AG09309 (cell line): ENCODE measurements at places on chromosomes 5 and 9.

DNA sequence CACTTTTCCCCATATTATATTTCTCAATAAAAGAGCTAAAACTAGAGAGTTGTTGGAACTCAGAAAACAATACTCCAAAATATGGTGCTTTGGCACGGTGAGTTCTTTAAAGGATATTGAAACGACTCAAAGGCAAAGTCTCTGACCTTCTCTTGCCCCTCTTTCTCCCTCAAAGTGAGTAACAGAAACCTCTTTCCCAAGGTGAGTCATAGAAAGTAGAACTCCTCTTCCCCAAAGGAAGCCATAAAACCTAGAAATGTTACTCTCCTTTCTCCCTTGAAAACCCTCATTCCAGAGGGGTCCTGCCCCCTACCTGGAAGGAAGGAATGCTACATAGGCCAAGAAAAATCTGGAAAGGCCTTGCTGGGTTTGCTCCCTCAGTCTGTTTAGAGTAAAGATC lies 47.5 kb downstream of the RAPGEF6 start:
- no peak for DNase-seq

GRCh38 chr5:112467485-112467884 lies 48.4 kb upstream of the EPB41L4A start:
- DNase-seq, result no peak

DNA sequence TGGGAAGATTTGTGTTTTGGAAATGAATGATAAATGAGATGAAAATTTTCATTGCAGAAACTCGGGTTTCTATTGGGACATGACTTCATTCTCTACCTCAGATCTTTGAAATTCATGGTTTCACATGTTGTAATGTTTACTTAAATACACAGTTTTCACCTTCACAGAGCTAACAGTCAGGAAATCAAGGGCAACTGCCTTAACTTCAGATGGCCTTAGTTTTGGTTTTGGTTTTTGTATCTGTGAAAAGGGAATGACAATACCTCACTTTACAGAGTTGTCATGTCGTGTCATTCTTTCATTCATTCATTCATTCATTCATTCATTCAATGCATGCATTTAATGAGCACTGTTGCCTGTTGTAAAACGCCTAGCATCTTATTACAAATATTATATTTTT lies 41.9 kb downstream of the NIM1K start:
- no peak for DNase-seq

- no peak for DNase-seq
These were observed 42.4 kb downstream of the EXD3 start for GRCh38 chr9:137380606-137381005.

DNA sequence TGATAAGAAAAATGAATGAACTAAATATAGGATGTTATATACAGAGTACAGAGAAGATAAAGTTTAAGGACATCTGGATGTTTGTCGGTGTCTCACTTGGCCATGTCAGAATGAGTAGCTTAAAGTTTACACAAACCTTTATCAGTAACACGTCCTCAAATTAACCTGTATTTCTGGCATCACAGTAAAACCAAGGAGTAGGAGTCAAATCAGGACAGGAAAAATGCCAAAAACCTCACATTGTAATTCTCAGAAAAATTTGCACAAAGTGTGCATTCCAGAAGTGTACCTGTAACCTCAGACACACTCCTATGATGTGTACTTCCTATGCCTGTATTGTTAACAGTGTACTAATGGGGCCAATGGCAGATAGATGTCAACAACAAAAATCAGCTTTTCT lies 139.3 kb downstream of the SMC2 start:
- DNase-seq, result no peak

- DNase-seq, result no peak
These were observed 10.9 kb upstream of the FIBCD1 start for GRCh38 chr9:130950039-130950311.

DNA sequence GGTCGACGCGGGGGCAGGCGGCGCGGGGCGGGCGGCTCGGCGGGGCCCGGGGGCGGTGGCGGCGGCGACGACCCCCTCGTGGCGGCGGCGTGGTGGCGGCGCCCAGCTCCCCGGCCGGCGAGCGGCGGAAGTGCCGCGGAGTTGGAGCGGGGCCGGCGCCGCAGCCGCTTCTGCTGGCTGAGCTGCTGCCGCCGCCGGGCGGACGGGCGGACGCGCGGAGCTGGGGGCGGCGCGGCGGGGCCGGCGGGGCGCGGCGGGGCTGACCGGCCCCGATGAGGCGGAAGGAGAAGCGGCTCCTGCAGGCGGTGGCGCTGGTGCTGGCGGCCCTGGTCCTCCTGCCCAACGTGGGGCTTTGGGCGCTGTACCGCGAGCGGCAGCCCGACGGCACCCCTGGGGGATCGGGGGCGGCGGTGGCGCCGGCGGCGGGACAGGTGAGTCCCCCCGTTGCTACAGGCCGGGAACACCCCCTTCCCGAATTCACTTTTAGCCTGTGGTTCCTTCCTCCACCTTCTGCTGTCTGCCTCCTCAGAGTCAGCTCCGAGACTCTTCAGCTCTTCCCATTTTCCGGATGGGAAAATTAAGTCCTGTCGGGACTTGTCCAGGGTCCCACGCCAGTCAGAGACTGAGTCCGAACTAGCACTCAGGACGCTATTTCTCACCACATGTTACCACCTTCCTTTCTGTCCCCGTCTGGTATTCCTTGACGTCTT lies at the start of gene GALNT10:
TSS of gene GALNT10 (plus strand) at position 139 of the 710 bp plus-strand sequence. CDS start at position 273, 134 bp downstream.
- DNase-seq, result no peak

DNA sequence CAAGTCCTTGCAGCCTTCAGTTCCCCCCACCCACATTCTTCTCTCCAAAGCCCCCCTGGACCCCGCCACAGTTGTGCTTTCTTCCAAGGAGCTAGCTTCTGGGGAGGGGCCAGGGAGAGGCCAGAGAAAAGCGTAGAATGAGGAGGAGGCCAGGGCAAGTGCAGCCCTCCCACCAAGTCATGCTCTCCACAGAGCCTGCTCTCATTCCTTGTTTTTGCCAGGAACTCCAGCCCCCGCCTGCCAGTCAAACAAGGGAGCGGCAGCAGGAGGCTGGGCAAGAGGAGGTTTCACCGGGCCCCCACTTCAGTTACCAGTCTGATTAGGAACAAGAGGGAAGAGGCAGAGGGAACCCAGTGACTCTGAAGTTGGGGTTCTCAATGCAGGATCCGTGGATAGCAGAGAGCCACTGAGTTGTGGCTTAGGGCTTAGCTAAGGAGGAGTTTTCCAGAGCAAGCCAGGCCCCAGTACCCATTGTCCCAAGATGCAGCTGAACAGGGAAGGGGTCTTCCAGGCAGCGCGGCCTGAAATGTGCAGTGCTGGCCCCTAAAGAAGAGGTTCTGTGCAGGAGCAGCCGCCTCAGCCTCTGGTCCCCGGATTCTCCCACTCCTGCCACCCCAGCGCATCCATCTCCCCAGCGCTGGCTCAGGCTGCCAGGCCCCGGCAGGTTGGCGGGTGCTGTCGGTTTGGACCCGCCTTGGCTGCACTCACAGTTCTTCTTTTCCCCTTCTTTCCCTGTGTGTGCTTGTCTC lies 120.6 kb downstream of the DAB2IP start:
- no peak for DNase-seq

- no peak for DNase-seq
These were observed 15.2 kb upstream of the PSMD5 start for GRCh38 chr9:120857902-120858301.

DNA sequence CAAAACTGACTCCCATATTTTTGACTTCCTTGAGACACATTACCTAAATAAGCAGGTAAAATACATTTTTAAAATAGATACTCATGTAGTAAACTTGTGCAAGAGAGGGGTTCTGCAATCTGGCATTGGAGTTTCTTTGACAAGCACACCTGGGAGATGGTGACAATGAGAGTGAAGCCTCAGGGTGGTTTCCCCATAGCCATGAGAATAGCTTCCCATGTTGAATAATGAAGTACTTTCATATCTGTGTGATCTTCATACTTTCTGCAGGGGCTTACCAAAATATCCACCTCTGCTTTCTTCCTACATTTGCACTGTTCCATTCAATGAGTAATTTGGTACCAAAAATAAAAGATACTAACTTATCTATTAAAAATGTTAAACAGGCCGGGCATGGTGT lies 44.7 kb upstream of the VCAN start:
- DNase-seq, result no peak

DNA sequence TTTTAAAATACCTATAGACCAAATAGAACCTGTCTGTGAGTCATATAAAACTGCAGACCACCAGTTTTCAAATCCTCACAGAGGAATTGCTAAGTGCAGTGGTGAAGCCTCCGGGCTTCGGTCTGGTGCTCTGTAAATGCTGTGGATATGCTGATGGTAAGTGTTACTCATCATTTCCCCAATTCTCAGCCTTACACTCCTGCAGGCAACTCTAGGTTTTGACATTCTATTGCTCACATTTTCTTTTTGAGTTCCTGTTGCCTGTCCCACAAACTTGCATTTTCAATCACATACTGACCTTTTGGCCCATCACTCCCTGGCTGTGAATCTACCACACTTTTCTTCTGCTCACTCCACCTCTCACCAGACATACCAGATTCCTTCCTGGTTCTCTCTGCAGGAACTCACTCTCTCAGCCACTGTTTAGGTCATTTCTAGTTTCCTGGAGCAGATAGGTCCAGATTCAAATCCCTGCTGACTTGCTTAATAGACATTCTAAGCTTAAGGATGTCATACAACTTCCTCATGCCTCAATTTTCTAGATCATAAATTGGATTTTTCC lies 192.9 kb downstream of the RAB3C start:
- DNase-seq, result no peak

DNA sequence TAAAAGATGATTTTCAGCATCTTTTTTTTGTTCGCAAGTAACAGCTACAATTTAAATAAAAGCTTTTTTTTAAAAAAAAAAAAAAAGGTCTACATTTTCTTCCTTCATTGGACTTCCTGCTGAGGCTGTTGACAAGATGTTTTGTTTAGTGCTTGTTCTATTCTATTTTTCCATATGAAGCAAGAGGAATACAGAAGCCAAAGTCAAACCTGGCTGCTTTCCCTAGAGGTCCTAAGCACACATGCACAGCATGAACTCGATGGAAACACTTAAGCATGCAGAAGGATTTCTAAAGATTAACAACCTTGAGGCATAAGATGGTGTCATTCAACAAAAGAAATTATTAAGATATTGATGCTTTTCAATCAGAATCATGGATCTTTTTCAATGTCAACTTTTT lies 105.1 kb downstream of the ADCY2 start:
- no peak for DNase-seq

DNA sequence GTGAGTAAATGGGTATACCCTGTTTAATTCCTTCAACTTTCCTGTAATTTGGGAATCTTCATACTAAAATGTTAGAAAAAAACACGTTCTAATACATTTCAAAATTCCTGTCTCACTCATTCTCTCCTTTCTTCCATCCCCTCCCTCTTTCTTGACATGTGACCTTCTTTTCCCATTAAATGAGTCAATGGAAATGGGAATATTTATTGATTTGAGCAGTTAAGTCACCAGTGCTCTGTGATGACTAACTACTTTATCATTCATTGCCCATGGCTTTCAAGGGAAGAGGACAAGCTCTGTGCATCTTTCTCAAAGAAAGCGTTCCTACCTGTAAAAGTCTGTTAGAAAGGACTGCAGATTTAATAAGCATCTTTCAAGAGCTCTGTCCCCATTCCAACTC lies 144.4 kb upstream of the MAP3K1 start:
- DNase-seq, result no peak

DNA sequence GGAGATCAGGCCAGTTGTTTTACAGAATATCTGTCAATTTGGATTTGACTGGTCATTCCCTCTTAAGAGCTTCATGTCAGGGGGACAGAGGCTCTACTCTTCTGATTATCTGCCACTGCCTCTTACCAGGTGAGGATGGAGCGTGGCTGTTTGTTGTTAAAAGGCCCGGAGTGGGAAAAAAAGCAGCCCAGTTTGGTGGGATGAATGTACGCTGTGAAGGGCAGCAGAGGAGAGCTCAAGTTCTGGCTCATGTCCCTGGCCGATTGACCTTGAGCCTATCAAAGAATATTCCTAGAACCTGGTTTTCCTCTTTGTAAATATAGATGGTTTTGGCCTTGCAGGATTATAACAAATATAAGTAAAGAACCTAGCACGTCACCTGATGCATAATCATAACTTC lies 16.3 kb upstream of the SHB start:
- DNase-seq, result no peak

DNA sequence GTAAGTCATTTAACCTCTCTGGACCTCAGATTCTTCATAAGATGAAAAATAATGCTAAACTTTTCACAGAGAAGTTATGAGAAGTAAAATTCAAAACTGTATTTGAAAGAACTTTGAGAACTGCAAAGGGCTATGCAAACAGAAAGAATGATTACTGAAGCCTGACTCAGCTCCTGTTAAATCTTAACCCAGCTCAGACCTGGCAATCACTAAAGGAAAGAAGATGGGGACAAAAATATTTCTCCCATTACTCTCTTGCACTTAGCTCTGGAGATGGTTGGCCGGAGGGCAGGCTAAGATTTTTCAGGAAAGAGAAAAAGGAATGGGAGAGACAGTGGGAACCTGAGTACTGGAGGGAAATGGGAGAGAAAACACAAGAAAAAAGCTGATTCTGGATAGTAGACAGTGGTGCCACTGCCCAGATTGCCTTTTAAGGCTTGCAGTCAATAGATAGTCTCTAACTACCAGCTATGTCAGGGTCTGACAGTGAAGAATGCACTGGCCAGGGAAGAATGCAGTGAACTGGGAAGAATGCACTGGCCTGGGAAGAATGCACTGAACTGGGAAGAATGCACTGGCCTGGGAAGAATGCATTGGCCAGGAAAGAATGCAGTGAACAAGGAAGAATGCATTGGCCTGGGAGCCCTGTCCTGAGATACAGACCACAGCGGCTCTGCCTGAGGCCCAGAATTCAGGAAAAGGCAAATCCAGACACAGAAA lies 25.2 kb upstream of the CEMIP2 start:
- DNase-seq, result peak; percentile 23
